ENCODE measurements at places on chromosomes 13 and 19.

DNA sequence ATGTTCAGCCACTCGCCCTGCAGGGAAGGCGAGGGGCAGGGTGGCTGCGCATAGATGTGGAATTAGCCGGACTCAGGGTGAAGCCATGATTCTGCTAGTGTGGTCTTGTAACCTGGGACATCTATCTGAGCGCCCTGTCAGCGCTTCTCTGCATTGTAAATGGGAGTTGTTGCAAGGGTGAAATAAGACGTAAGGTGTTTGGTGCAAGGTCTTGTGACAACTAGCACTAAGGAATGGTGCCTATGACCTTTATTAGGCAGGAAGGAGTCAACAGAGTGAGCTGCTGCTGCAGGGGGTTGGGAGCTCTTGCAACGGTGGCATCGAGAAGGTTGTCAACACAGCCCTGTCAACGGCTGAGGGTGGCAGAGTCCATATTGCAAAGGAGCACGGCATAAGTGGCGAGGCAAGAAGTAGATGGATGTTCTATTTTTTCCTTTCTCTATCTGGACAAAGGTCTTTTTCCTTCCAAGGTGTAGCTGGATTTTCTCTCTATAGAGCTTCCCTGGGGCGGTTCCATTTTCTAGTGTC is 49.3 kb downstream of the IRS2 start:
- DNase-seq: no peak

DNA sequence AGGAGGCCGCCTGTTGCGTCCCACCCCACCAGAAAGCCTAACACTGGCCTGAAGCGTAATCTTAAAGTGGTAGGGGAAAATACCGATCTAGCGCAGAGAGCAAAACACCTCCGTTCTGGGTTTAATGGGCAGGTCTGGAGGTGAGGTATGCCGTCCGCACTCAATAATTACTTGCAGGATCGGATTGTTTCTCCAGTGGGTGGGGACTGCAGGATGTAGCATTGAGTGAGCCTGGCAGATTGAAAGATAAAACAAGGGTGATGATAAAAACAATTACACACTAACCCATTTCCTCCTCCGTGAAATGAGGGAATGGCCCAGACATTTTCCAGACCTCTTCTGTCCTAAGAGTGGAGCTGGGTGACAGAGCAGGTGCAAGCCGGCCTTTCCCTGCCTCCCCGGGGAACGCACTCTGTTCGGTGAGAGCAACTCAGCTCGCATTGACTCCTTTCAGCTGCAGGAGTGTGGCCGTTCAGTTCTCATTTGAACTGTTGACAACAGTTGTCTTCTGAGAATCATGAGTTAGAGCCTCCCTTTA is 110.2 kb upstream of the DOCK9 start:
- DNase-seq: no peak

GRCh38 chr13:21181671-21182070 is 5.2 kb downstream of the MRPL57 start:
- DNase-seq: no peak

DNA sequence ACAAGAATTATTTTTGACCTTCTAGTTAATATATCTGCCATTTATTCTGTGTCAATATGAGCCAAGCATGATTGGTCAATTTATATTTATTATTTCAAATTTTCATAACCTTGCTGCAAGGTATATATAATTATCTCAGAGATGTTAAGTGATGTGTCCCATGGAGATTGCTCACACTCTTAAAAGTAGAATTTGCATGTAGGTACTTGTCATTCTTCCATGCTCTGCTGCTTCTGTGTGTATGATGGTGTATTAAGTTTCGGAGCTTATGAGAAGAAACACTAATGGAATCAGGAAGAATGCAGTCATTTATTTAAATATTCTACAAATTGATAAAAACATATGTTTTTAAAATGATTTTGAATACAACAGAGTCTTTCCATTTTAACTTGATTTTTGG is 586.8 kb upstream of the MIR17HG start:
- DNase-seq: no peak
